ENCODE measurements at places on chromosomes 2 and 18.

DNA sequence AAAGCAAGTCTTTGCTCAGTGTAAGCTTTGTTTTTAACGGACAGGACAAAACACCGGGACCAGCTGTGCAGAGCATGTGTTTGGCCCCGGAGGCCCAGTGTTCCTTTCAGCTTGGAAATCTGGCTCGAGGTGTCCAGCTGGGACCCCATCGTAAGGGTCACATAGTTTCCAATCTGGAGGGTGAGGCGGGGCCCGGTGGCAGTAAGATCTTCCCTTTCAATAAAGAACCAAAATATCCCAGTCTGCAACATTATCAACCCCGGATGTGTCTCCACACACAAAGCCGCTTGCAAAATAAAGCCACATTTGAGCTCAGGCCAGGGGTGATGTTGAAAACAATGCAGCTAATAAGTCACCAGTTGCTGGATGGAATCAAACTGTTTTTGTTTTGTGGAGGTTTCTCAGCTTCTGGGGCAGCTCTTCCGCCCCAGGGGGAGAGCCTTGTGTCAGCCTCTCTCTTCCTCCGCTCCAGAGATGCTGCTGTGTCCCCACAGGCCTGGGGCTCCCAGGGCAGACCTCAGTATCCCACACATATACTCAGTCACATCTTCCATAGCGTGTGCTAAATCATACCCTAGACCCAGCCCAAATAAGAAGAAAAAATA, 138.6 kb upstream of the GLI2 start:
- no peak for DNase-seq

- DNase-seq = peak; percentile 36
These were observed 29.2 kb downstream of the UNC50 start for GRCh38 chr2:98637401-98638147.

GRCh38 chr18:38972571-38972970, 1407.0 kb upstream of the CELF4 start:
- DNase-seq = no peak

DNA sequence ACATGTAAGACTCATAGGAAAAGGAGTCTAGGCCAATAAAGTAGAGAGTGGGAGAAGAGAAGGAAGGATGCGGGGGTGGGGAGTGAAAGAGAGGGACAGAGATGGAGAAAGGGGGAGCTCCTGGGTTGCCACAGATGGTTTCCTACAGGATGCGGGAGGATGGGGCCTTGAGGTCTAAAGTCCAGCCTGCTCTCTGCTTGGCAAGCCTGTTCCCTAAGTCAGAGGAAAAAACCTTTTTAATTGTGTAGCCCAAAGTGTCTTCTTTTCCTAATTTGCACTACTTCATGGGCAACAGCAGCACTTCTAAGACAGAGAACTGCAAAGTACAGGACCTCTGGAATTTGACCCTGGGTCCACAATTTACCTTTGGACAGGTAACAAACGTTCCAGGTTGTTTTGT, 1.4 kb upstream of the FAM110C start:
- no peak for DNase-seq

- no peak for DNase-seq
These were observed 166.8 kb downstream of the NRP2 start for GRCh38 chr2:205849136-205849535.

DNA sequence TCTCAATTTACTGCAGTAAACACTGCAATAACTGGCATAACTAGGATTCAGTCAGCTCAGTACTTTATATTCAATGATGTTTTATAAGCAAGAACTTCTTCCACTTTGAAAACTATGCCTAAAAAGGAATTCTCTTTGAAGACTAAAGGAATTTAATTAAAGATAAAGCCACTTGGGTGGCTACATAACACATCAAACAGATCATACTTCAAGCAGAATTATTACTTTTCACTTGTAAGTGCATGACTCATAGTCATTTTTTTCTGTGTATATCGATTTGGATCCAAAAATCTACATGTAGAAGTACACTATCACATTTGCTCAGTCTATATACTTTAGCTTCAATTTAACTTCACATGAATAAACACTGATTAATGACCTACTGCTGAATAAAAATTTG, 4.0 kb downstream of the KANSL1L start:
- DNase-seq = no peak

- DNase-seq = no peak
These were observed 220.6 kb upstream of the CCDC68 start for GRCh38 chr18:55179835-55180234.

GRCh38 chr2:119746836-119747686, 12.7 kb upstream of the PTPN4 start:
- no peak for DNase-seq

GRCh38 chr2:175312137-175312536, 130.6 kb upstream of the ATP5MC3 start:
- no peak for DNase-seq

DNA sequence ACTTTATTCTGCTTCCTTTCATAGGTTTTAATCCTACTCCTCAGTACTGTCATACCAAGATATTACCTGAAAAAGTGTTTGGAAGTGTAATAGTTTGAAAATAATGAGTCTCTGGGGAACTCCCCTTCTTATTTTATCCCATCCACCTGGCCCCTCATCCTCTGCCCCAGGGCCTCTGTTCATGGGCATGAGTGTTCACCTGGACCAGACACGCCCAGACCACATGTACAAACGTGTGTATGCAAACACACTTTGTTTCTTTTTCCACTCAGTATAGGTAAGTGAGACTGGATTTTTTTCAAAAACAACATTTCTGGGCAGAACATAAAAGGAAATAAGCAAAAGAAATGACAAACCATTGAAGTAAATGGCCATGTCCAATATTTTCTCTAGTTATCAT, 62.1 kb upstream of the THSD7B start:
- no peak for DNase-seq

DNA sequence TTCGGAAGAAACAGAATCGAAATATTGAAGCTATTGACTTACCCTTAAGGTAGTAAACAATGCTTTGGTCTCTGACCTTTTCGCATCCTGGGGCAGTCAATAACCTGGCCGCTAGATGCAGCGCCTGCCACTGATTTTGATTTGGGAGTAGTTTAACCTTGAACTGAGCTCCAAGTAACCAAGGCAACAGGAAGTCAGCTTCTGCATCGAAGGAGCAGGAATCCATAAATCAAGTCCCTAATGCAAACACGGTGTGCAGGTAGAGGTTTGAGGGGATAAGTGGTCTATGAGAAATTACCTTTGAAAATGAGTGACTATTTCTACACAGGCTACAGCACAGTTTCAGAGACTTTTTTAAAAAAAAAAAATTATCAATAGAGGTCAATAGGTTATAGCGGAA, 353.5 kb downstream of the SETBP1 start:
- no peak for DNase-seq

GRCh38 chr2:81481994-81482368, 1177.4 kb upstream of the LRRTM1 start:
- no peak for DNase-seq

DNA sequence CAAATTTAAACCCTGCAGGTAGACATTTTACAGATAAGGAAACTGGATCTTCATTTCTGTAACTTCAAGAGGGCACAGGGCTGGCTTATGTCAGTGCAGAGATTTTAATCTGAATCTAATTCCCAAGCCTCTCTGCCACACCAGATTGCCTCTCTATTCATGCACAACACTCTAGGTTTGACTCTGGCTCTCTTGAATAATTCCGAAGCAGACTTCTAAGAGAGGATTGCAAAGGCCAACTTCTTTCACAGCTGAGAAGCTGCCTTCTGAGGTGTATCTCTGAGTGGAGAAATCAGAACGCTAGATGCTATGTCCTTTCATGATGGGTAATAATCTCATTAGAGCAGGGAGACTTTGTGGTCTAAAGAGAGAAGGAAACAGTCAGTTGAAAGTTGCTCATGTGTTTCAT, 20.1 kb upstream of the MGAT5 start:
- DNase-seq = no peak

- DNase-seq = no peak
These were observed 66.9 kb upstream of the DLX2 start for GRCh38 chr2:172169611-172170010.

GRCh38 chr2:115036818-115037217, 594.4 kb downstream of the DPP10 start:
- DNase-seq = no peak

DNA sequence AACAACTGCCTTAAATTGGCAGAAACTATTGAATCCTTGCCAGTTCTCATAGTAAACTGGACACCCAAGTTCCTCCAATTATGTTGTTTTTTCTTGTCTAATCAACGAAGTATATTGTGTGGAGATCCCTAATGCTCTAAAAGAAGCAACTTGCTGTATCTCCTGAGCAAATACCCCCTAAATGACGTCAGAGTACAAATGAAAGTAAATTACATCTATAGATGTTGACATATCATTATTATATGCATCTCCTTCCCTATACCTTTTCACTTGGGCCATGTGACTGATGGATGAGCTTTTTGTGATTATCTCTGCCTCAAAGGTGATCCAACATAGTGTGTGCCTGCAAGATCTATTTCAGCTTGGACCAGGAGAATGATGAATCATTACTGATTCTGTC, 159.4 kb downstream of the CCDC148 start:
- no peak for DNase-seq

DNA sequence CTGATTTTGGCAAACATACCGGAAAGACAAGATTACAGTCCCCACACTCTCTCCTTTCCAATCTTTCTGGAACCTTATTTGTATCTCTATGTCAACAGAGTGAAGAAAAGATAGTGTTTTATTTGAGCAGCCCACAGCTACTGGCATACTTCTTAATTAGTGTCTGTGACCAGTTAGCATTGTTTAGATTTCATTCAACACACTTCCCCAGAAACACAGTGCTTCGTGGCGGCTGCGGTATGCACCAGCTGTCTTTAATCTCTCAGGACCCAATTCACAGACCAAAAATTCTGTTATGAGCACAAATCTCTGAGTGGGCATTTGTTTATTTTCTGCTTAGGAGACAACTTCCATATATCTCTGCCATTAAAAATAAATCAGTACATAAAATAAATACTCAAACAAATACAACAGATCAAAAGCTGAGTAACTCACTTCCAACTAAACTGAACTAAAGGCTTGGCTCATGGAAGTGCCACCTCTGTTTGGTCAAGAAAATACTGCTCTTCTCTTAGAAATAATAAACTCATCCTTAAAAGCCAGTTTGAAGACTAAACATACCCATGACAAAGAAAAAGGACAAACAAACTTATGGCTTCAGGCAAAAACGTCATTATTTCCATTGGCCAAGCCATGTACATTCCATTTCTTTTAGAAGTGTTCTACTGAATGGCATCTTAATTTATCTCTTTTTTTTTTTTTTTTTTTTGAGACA, 392.4 kb downstream of the TXNL1 start:
- DNase-seq = no peak

GRCh38 chr2:22600156-22600555, 784.8 kb upstream of the KLHL29 start:
- DNase-seq = no peak

DNA sequence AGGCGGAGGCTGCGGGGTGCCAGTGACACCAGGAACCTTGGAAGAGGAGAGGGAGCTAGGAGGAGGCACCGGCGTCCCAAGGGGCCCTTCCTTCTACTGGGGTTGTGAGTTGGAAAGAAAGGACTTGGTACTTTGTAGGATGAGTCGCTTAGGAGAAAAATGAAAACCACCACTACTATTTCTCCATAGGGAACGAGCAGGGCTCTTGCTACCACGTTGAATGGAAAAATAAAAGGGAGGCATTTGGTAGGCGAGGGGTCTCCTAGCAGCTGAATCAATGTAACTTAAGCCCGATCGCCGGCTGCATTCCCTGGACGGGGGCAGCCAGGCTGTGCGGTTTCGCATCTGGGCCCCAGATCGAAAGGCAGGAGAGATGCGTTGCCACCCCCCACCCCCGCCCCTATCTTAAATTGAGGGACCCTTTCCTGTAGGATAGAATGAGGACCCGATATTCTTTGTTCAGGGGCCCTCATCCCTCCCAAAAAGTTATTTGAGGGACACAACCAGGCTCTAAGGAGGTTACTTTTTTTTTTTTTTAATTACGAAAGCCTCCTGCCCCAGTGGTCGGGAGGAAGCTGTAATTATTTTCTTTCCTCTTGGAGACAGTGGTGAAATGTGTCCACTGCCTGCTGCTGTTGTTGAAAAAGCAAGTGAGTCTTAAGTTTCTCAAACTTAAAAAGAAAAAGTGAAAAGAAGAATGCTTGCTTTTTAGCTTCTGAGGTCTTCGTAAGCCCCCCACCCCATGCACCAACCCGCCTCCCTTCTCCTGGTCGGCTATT, 1.3 kb downstream of the IGFBP2 start:
- DNase-seq = no peak

DNA sequence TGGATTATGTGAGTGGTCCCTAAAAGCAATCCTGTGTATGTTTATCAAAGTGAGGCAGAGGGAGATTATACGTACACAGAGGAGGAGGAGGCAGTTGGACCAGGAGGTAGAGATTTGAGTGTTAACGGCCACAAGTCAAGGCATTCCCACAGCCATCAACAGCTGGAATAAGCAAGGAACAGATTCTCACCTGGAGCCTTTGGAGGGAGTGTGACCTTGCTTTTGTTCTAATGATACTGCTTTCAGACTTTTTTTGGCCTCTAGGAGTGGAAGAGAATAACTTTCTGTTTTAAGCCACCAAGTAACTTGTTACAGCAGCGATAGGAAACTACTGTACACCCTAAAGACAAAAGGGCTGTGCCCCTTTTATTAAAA, 18.1 kb downstream of the LCLAT1 start:
- DNase-seq = no peak

- no peak for DNase-seq
These were observed 110.7 kb downstream of the NFATC1 start for GRCh38 chr18:79506191-79507075.

- no peak for DNase-seq
These were observed 306.7 kb upstream of the SLC8A1 start for GRCh38 chr2:40758401-40759155.

DNA sequence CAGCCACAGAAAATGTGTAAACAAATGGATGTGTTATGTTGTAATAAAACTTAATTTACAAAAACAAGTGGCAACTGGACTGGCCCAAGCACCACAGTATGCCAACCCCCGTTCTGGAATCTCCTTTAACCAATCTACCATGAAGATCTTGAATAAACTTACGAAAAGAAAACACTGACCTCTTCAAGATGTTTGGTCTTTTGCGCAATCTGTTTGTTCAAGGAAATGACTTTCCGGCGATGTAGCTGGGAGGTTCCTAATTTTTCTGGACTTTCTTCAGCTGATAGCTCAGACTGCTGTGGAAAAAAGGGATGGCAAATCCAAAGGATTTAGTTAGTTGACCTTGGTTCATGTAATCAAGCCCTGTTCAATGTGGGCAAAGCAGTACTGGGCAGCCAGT, 55.7 kb downstream of the CCDC93 start:
- no peak for DNase-seq

GRCh38 chr2:39379643-39380524, 57.2 kb downstream of the MAP4K3 start:
- DNase-seq = no peak

All from GM12891 (cell line).